ENCODE measurements at places on chromosomes 7 and 10. TPM values are rescaled to one million over a fixed set of nuclear protein-coding genes. Genes with fewer than 3 reads are reported as not detected.

DNA sequence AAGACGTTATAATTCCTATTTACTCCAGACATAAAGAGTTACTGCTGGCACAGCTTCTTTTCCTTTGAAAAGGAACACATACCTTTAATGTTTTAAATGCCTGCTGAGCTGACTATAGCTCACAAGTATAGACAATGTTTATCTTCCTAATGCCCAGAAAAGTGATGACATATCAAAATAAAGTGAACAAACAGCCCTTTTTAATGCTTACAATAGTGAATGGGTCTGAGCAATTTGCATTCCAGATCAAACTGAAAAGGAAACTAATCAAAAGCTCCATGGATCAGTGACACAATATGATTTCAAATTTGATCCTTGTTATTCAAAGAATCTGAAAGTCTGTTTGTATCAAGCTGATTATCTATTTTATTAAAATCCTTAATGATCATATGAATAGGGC, 233.6 kb upstream of the SEMA3E start:
- no peak for DNase-seq

- DNase-seq, result no peak
Measured at GRCh38 chr10:101770331-101771215, 5.3 kb downstream of the FGF8 start.

- no peak for DNase-seq
Measured at GRCh38 chr10:63554657-63555056, 33.5 kb downstream of the REEP3 start.

DNA sequence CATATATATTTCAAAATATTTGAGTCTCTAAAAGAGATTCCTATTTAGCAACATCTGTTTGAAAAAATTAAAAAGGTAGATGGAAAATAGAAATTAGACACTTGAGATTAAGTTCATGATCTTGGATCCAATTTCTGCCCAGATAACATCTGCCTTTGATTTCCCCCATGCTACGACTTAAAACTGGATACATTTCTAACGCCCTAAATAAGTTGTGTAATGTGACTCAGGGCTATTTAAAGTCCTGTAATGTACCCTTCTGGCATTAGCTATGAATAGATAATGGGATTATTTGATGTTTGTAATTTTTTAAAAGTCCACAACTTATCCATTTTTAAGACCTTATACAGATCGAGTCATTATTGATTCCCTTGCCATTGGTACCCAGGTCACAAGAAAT, 23.4 kb downstream of the CFAP43 start:
- DNase-seq, result no peak

GRCh38 chr7:7766671-7767070, 48.3 kb upstream of the RPA3 start:
- no peak for DNase-seq

GRCh38 chr7:126501617-126502016, 751.1 kb downstream of the GRM8 start:
- no peak for DNase-seq

GRCh38 chr7:9149499-9150082, 716.2 kb downstream of the NXPH1 start:
- DNase-seq, result no peak

DNA sequence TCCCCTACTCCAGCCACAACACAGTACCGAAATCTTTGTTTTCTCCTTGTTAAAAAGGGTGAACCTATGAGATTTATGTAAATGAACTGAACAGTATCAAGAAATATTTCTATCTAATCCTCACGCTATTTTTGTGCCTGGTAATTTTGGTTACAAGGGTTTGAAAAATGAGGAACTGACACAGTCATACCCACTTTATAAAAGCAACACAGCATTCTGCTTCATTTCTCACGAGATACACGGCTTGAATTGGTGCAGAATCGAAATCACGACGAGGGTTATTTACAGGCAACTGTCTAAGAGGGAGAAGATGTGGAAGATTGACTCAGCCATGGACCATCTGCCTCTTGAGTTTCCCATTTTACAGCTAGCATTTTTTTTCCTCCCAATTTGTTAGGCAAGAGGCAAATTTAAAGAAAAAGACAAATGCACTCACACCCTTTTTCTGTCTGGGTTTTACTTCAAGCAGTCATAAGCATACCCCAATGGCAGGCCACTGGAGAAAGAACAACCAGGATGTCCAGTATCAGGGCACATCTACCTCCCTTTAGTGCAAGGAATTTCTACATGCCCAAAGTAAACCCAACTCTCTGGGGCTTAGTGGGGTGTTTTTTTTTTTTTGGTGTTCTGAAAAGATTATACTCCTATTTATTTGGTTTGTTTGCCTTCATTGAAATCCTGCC, 108.1 kb downstream of the ITGB8 start:
- DNase-seq, result no peak

GRCh38 chr7:117251687-117252086, 71.2 kb downstream of the WNT2 start:
- DNase-seq, result no peak

- DNase-seq, result peak; percentile 39
Measured at GRCh38 chr7:27901028-27901760, 161.2 kb downstream of the TAX1BP1 start.

DNA sequence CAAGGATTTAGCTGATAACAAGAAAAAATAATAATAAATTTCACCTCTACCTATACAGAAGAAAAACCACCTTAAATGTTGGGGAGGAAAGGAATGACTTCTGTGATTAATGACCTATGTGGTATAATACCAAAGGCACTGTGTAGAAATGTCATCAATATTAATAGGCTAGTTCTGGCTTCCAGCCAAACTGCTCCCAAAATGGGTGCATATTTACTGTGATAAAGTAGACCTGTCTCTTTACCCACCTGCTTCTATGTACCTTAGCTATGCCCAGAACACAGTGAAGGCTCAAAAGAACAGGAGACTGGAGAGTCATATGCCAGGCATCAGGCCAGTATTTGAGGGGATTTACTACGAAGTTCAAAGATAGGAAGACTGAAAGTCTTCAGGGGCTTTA, 76.0 kb downstream of the ATE1 start:
- no peak for DNase-seq

GRCh38 chr10:74058071-74058470, 60.2 kb downstream of the VCL start:
- DNase-seq, result no peak

The EVX1 gene
- polyA plus RNA-seq, result not detected

The HOXA6 gene
- polyA plus RNA-seq, result 9.0 TPM

The CC2D2B gene
- polyA plus RNA-seq, result 1.4 TPM

The LIPM gene
- not detected for polyA plus RNA-seq

The VSTM4 gene
- 37.8 TPM for polyA plus RNA-seq

The AKR1C8 gene
- 0.26 TPM for polyA plus RNA-seq

The SLC26A5 gene
- polyA plus RNA-seq, result not detected

Data from muscle of arm (tissue), 14 donors.